NCI-H526 (cell line): ENCODE measurements at places on chromosomes 3 and 15.

- no peak for DNase-seq
Measured at GRCh38 chr15:55226127-55226526, 29.4 kb upstream of the RSL24D1 start.

- DNase-seq = no peak
Measured at GRCh38 chr3:4759689-4760312, 219.4 kb upstream of the BHLHE40 start.

- no peak for DNase-seq
Measured at GRCh38 chr3:146092230-146092629, 68.8 kb downstream of the PLOD2 start.

DNA sequence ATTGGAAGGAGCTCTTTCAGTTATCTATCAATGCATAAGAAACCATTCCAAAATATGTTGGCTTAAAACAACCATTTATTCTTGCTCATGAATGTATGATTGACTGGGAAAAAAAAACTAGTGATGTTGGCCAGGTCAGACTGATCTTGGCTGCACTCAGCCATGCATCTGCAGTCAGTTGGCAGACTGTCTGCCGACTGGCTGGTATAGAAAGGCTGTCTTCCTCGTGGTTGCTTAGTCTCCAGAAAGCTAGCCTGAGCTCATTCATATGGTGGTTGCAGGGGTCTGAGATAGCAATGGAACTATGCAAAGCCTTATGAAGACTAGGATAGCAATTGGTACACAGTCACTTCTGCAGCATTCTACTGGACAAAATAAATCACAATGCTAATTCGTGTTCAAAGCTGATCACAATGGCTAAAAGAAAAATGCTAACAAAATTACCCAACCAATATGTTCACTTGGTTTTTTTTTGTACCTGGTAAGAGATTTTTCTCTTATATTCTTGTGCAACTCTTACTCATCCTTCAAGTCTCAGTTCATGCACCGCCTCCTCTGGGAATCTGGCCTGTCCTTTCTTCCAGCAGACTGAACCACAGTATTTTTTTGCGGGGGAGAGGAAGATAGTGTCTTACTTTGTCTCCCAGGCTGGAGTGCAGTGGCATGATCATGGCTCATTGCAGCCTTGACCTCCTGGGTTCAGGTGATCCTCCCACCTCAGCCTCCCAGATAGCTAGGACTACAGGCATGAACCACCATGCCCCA lies 126.8 kb downstream of the KCNAB1 start:
- no peak for DNase-seq

- no peak for DNase-seq
Measured at GRCh38 chr3:179801263-179801662, 148.4 kb downstream of the USP13 start.

DNA sequence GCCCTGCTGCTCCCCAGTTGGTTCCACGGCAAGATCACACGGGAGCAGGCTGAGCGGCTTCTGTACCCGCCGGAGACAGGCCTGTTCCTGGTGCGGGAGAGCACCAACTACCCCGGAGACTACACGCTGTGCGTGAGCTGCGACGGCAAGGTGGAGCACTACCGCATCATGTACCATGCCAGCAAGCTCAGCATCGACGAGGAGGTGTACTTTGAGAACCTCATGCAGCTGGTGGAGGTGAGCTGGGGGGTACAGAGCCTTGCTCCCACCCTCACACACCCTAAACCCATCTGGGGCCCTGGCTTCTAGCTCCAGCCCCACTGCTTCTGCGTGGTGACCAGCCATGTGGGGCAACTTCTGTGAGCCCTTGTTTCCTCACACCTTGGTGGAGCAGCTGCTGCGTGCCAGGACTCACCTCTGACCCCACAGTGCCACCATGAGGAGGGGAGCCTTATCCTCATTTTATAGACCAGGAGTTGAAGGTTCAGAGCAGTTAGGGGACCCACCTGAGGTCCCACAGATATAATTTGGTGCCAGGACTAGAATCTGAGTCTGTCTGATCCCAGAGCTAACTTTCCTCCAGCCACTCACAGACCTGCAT lies 13.3 kb upstream of the LMAN1L start:
- no peak for DNase-seq

DNA sequence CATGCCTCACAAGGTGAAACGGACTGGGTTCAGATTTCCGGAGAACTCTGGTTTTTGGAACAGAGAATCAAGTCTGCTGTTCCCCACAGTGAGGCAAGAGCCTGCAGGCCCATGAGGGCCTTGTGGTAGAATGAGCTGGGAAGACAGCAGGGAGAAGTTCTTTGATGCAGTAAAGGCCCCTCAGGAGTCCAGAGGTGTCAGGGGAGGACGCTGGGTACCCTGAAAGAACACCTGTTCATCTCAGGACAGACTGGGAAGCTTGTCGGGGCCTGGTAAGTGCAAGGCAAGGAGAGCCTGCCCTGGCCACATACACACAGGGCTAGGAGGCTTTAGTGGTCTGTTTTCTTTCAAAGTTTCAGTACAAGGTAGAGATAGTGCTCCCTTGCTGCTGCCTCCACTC lies 3.7 kb upstream of the ZBTB47 start:
- DNase-seq = no peak

GRCh38 chr15:36594556-36595090 lies 15.2 kb downstream of the CDIN1 start:
- no peak for DNase-seq

- DNase-seq = no peak
Measured at GRCh38 chr3:100261485-100261903, 702 bp downstream of the TBC1D23 start.

DNA sequence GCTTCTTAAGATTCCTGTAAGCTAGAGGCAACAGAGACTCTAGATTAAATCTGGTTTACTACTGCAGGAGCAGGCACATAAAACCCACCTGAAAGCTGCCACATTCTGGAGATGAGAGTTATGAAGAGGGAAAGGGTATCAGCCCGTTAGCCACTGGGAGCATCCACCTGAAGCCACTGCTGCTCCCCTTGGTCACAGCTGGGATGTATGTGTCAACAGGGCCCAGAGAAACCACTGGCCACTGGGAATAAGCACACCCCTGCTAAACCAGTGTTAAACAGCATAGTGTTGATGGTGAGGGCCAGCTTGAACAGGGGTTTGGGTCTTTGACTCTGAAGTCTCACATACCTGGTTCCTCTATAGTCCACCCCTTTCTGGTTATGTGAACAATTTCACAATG lies 10.9 kb downstream of the SLCO2A1 start:
- DNase-seq = no peak

DNA sequence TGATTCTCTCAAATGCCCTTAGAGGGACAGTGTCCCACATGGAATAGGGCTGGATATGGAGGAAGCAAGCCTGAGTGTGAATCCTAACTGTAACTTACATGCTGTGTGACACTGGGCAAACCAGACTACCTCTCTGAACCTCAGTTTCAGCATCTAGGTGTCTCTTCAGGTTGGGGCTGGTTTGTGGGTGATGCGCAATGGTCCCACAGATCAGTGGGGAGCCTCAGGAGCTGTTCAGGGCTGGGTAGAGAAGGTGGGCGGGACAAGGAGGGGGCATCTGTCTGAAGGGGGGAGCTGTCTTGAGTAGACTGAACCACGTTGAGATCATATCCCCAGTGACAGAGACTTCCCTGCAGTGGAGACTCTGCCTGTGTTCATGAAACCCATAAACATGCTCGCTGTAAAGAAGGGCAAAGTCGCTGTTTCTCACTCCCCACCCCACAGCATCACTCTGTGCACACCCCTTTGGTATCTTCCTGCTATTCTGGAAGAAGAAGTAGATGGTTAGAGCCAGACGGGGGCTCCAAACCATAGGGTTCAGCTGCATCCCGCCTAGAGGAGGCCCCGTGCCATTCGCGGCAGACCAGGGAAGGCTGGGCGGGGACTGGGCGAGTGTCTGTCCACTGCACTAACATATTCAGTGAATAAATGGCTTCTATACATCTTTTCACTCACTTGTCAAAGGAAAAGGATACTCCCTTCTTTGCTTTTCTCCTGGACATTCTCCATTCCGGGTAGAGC lies 28.4 kb downstream of the SRPRB start:
- no peak for DNase-seq

GRCh38 chr3:192092388-192093005 lies 631.5 kb downstream of the PYDC2 start:
- no peak for DNase-seq

DNA sequence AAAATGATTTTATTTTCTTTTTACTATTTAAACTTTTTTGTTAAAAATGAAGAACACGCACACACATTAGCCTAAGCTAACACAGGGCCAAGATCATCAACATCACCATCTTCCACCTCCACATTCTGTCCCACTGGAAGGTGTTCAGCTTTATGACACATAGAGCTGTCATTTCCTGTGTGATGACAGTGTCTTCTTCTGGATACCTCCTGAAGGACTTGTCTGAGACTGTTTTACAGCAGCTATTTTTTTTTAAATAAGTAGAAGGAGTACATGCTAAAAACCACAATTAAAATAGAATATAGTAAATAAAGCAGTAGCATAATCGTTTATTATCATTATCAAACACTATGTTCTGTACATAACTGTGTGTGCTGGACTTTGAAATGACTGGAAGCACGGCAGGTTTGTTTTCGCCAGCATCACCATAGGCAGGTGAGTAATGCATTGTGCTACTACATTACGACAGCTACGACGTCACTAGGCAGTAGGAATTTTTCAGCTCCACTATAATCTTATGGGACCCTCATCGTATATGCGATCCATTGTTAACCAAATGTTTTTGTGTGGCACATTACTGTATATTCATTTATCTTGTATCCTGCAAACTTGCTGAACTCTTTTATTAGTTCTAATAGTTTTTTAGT lies 72.8 kb downstream of the KLF15 start:
- DNase-seq = no peak

DNA sequence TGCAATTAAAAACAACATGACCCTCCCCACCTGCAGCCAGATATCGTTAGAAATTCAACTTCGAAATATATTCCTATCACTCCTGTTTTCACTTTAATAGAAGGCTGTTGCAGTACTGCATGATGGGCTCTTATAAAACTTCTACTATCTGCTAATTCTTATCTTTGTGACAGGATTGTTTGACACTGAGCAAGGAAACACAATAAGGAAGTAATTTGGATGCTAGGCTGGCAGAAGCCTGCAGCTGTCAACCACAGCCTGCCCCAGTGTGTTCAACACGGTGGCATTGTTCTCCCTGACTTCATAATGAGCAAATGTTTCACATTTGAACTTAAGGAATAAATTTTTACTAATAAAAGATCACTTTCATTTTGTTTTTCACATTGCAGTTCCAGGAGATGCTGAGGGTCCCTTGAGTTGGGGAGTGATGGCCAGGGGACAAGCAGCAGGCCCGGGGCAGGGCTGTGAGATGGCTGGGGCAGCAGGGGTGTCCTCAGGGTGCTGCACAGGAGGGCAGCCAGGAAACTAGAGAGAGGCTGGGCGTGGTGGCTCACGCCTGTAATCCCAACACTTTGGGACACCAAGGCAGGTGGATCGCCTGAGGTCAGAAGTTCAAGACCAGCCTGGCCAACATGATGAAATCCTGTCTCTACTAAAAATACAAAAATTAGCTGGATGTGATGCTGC lies 64.8 kb upstream of the SEC61A1 start:
- DNase-seq = no peak

GRCh38 chr3:67531181-67532101 lies 123.0 kb downstream of the SUCLG2 start:
- DNase-seq = no peak

DNA sequence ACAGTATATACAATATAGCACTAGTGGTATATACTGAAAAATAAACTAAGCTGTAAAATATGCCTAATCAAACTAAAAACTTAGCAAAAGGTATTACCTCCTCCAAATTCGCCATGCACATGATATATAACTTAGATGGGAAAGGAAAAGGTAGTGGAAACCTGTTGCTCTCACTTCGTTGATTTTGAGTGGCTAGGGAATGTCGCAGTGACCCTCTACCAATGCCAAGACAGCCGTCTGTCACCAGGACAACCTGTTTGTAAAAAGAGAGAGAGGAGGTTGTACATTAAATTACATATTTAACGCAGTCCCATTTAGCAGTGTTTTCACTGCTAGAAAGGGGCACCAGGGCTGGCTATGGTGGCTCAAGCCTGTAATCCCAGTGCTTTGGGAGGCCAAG lies 11.3 kb downstream of the INTS14 start:
- no peak for DNase-seq

- no peak for DNase-seq
Measured at GRCh38 chr15:68526269-68526668, 52.5 kb upstream of the CORO2B start.

DNA sequence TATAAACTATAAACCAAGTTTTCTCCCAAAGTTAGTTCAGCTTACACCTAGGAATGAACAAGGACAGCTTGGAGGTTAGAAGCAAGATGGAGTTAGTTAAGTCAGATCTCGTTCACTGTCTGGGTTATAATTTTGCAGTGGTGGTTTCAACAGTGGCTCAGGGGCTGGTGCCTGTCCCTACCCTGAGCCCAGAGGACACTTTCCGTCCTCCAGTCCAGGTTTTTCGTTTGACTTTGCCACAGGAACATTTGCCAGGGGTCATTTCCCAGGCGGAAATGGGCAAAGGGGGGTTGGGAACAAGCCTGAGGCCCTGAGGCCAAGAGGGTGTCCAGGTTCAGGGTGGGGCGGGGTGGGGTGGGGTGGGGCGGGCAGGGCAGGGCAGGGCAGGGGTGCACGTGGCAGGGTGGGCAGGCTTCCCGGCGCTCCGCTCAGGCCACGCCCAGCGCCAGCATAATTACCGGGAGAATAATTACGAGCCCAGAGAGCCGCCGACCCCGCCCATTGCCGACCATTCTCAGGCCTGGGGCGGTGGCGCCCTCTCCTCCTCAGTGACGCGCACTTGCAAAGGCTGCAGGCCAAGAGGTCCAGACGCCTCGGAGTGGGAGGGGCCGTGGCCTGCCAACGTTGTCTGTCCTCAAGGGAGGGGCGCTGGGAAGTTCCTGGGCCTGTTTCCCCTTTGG lies 70.4 kb downstream of the KLF13 start:
- peak; percentile 74 for DNase-seq

DNA sequence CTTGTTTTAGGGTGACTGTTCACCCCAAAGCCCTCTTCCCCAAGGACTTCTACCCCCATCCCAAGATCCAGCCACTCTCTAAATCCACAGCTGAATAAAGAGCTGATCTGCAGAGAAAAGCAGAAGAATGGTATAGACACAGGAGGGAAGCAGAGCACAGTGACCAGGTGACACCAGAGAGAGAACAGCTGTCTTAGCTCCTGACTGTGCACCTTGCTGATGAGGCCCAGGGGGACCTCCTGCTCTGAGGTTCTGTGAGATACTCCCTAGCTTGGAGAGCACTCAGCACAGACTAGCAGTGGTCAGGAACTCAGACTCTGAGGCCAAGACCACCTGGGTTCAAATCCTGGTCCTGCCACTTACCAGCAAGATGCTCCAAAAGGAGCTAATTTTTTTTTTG lies 17.7 kb downstream of the MCF2L2 start:
- DNase-seq = no peak

DNA sequence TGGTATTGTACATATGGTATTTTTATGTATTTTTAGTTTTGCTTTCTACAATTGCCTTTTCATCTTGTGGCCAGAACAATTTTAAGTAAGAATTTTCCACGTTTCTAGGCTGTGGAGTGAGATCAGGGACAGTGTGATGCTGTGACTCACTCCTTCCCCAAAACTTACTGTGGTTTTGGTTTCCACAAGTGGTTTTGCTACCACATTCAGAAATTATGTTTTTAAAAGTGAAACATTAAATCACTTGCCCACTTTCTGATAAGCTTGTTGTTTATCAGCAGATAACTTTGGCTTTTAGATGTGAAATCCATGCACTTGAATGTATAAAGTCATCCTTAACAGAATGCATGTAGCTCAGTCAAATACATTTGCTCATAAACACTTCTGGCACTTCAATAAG lies 192.2 kb upstream of the THRB start:
- DNase-seq = no peak
